ENCODE measurements at places on chromosomes 5 and 9. TPM values are rescaled to one million over a fixed set of nuclear protein-coding genes. Genes with fewer than 3 reads are reported as not detected.
A peak's percentile ranks its signal among the peaks of the same experiment; 100 is the strongest.

DNA sequence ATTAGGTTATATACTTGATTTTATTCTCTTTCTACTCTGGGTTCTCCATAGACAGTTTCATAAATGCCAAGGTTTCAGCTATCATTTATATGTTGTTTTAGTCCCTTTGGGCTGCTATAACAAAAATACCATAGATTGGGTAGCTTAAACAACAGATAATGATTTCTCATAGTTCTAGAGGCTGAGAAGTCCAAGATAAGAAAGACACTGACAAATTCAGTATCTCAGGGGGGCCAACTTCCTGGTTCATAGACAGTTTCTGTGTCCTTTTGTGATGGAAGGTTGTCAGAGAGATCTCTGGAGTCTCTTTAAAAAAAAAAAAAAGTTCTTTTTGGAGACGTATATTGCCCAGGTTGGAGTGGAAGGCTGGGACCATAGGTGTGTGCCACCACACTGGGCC lies 113.3 kb downstream of the SCAMP1 start:
- no peak overlapping the region for H3K4me3 ChIP-seq
- no peaks in the 10 kb centered on the region for H3K36me3 ChIP-seq
- H3K4me1 ChIP-seq: no peaks in the 10 kb centered on the region
- H3K27me3 ChIP-seq: no peaks in the 10 kb centered on the region
- no peak overlapping the region for H3K27ac ChIP-seq
- no peak for DNase-seq

DNA sequence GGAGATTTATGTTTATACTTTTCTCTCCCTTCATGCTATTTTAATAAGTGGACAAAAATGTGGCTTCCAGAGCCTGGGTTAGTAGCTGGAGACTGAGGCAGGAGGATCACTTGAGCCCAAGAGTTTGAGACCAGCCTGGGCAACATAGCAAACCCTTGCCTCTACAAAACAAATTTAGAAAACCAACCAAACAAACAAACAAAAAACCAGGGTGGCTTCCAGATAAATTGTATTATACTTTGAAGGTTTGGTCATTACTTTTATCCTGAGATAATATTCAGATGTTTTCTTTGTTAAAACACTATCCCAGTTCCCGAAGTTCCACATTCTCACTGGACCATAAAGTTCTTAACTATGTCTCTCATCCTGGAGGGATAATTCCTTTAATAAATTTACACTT lies 46.0 kb downstream of the ALDH1A1 start:
- no peak overlapping the region for H3K4me3 ChIP-seq
- H3K27me3 ChIP-seq: no peaks in the 10 kb centered on the region
- DNase-seq: no peak
- H3K4me1 ChIP-seq: no peaks in the 10 kb centered on the region
- no peaks in the 10 kb centered on the region for H3K36me3 ChIP-seq

NFX1 gene
- 26.1 TPM for total RNA-seq

- no peaks in the 10 kb centered on the region for H3K4me1 ChIP-seq
- no peaks in the 10 kb centered on the region for H3K27me3 ChIP-seq
- no peak overlapping the region for H3K4me3 ChIP-seq
These were observed 149.2 kb upstream of the CDKN2B start for GRCh38 chr9:22158271-22158670.

DNA sequence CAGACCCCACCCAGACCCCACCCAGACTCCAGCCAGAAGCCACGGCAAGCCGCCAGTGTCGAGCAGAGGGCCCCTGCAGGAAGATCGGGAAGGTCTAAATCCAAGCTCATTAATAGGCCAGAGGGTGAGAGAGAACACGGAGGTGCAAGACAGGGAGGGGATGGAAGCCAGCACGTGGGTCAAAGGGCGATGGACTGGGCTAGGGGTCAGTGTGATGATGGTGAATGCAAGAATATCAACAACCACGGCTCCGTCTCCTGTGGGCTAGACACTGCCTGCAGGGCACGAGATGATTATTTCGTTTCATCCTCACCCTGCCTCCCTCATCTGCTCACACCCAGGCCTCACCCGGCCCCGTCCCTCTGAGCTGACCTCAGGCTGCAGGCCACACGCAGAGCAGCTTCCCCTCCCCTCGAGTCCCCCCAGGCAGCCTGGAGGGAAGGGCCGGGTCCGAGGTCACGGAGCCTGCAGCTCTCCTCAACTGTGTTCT lies 122.0 kb downstream of the COL23A1 start:
- H3K4me3 ChIP-seq: no peak overlapping the region
- no peaks in the 10 kb centered on the region for H3K36me3 ChIP-seq
- H3K4me1 ChIP-seq: no peaks in the 10 kb centered on the region
- H3K27ac ChIP-seq: no peak overlapping the region
- no peaks in the 10 kb centered on the region for H3K27me3 ChIP-seq

GRCh38 chr9:115022760-115023434 lies 92.5 kb upstream of the TNFSF8 start:
- no peaks in the 10 kb centered on the region for H3K4me1 ChIP-seq
- DNase-seq: no peak
- no peak overlapping the region for H3K4me3 ChIP-seq

GRCh38 chr9:65426231-65426630 lies 141.2 kb upstream of the FOXD4L5 start:
- H3K27ac ChIP-seq: no peak overlapping the region
- no peak overlapping the region for H3K4me3 ChIP-seq
- no peak for DNase-seq

GRCh38 chr5:62460578-62460983 lies 48.0 kb downstream of the IPO11 start:
- H3K4me1 ChIP-seq: no peaks in the 10 kb centered on the region
- no peaks in the 10 kb centered on the region for H3K27me3 ChIP-seq
- H3K36me3 ChIP-seq: no peaks in the 10 kb centered on the region

F2R gene
- total RNA-seq: 23.8 TPM

GRCh38 chr5:142059304-142059940 lies 46.6 kb upstream of the GNPDA1 start:
- H3K27me3 ChIP-seq: no peaks in the 10 kb centered on the region
- peaks cover 2% of the 10 kb centered on the region for H3K4me1 ChIP-seq
- H3K27ac ChIP-seq: no peak overlapping the region
- no peak overlapping the region for H3K4me3 ChIP-seq

DNA sequence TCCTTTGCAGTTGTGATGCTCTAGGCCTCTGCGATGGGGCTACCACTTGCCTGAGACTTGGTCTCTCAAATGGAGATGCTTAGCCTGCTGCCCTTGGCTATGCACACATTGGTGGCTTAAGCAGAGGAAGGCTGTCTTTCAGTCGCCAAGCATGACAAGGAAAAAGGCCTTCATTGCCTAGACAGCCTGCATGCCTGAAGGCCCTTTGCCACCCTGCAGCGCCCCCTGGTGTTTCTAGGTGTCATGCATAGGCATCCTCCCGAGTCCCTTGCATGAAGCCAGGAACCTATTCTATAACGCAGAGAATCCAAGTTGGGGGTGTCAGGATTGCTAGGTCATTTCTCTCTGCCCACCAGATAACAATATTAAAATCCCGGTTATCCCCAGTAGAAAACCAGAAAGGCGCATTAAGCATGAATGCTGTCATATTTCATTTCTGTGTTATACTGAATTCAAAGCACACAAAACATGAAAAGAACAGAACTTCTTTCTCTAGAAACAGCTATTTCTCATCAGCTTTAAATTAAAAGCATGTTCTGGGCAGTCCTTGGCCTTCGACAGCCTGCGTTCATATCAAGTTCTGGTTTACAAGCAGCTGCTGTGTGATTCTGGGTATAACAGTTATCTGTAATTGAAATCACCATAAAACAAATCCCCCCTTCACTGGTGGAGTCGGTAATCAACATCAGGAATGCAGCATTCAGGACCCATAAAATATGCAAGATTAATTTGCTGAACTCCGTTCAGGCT lies 59.7 kb upstream of the TRPC7 start:
- peak; percentile 58 for DNase-seq
- H3K4me3 ChIP-seq: no peak overlapping the region
- no peaks in the 10 kb centered on the region for H3K36me3 ChIP-seq

CCDC112 gene
- total RNA-seq: 15.6 TPM

Measured in H1 (cell line).